ENCODE measurements at places on chromosomes 5 and 9.

DNA sequence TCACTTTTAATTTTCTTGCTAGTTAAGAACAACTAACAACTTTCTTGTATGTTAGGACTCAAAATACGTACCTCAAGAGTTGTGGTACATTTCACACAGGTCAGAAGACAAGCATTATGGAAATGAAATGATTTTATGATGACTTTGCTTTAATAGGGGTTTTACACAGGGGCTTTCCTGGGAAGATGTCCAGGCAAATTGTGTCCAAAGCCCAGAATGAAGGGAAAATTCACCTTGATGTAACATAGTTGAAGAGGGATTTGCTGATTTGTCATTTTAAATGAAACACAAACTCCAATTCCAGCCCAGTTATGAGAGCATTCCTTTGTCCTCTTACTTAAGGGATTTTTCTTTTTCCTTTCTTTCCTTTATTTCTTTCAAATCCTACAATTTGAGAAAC, 89.2 kb downstream of the ARL15 start:
- DNase-seq = no peak

DNA sequence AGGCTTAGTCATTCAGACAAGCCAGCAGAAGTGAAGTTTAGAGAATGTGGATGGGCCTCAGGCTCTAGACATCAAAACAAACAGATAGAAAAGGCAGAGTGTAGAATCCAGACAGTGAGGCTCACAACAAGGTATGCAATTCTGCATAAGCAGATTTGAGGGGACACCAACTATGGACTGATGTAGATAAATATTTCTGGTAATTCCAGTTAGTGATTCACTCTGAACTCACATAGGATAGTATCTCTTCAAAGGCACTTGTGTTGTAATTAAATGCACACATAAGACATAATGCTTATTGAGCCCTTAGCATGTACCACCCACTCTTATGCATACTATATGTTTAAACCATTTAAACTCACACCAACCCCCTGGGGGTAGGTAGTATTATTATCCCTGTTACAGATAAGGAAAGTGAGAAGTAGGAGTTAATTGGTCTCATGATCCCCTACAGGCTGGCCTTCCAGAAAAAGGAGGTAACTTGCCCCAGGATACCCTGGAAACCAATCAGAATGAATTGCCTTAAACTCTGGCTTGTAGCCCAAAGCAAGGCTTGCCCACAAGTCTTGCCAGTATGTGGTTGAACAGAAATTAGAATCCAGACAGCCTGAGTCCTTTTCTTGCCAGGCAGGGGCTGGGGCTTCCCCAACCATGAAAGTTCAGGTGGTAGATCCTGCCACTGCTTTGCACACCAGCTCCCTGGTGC, 39.5 kb upstream of the HSPB3 start:
- DNase-seq = no peak

- DNase-seq = no peak
These were observed 10.1 kb upstream of the SPATA24 start for GRCh38 chr5:139413963-139414362.

- DNase-seq = peak; percentile 64
These were observed at the start of gene C5orf63 for GRCh38 chr5:127072861-127073846. C5orf63 (minus strand) TSS chr5:127073502; CDS start chr5:127058995, 14,507 bp downstream.

DNA sequence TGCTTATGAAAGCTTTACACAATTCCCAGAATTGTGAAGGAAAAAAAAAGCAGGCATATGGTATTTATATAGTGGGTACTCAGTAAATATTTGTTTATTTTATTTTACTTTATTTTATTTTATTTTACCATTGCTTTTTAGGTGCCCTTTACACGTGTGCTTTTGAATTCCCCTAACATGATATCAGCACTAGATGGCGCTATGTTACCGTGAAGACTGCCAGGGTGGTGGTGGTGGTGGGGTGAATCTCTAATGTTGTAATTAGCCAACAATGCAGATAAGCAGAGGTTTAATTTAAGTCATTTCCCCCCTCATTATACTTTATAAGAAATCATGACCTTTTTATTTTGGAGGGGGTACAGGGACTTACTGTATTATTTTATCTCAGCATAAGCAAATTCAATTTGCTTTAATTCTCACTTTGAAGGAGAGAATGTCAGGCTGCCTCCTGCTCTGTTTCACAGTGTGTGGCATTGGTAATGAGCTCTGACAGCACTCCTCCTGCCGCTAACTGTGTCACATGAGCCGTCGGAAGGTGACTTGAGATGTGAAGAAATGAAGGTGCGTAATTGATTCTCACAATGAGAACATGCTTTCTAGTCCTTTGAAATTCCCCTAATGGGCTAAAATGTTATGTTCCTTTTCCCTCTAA, 165.6 kb downstream of the YTHDC2 start:
- DNase-seq = no peak

- DNase-seq = no peak
These were observed 102.0 kb downstream of the STK32A start for GRCh38 chr5:147336876-147337275.

DNA sequence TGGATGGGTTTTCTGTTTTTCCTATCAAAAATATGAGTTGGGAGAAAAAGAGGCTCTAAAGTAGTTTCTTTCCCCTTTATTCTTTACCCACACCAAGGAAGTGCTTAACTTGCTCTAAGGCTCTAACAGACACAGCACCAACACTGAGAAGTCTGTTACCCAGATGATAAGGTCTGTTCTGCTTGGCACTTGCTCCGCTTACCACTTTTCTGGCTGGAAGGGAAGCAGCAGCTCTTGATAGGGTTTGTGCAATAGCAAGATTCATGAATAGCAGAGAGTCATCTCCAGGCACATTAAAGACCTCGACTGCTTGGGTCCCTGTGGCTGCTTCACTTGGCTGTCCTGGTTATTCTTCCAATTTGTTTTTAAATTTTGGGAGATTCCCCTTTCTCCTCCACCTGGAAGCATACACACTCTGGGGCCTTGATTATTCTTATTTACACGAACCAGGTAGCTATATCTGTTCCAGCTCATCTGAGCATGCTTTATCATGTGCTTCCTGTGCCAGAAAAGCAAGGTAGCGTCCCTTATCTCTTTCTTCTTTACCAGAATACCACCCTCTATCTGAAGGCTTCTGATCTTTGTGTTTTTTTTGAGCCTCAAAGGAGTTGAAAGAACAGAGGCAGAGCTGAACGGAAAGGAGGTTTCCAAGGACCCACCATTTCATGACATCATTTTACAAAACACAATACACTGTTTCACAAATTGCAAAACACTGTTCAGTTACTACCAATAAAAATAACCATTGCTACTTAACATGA, 24.8 kb downstream of the PPP3R2 start:
- no peak for DNase-seq

DNA sequence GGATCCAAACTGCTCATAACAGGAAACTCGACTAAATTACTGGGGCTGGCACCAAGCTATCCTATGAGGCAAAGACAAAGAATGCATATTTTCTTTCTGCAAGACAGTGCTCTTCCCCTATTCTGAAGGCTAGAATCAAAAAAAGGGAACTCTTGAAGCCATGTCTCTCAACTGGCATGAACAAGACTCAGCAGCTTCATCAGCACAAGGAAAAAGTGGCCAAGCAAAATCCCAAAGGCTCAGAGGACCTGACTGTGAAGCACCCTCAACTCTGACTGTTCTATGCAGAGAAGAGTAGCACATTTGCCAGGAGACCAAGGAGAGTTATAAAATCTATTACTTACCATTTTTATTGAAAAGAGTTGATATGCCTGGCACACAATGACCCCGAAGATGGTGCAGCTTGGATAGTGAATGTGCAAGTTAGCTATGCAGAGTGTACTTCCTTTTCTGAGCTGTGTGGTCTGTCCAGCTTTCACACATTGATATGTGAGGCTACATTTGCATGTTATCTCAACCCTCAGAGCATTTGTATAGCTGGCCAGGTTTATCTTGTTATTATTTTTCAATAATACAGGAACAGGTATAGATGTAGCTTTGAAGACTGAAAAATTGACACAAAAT, 51.0 kb upstream of the FYB1 start:
- DNase-seq = no peak

GRCh38 chr5:148843510-148844318, 17.3 kb downstream of the ADRB2 start:
- no peak for DNase-seq

- no peak for DNase-seq
These were observed 107.4 kb downstream of the LHFPL2 start for GRCh38 chr5:78541086-78541654.

- no peak for DNase-seq
These were observed 6.4 kb upstream of the CFAP90 start for GRCh38 chr5:7857361-7857760.

- no peak for DNase-seq
These were observed 30.9 kb downstream of the RHOBTB3 start for GRCh38 chr5:95761771-95762651.

GRCh38 chr5:115243412-115243811, 19.3 kb downstream of the PGGT1B start:
- DNase-seq = no peak

GRCh38 chr5:120413686-120414085, 50.4 kb upstream of the PRR16 start:
- no peak for DNase-seq

GRCh38 chr9:72805238-72805637, 147.6 kb downstream of the ALDH1A1 start:
- DNase-seq = no peak

- DNase-seq = no peak
These were observed 152.9 kb upstream of the PITX1 start for GRCh38 chr5:135186662-135187522.

- no peak for DNase-seq
These were observed 89.6 kb downstream of the PRDM6 start for GRCh38 chr5:123178683-123179082.

DNA sequence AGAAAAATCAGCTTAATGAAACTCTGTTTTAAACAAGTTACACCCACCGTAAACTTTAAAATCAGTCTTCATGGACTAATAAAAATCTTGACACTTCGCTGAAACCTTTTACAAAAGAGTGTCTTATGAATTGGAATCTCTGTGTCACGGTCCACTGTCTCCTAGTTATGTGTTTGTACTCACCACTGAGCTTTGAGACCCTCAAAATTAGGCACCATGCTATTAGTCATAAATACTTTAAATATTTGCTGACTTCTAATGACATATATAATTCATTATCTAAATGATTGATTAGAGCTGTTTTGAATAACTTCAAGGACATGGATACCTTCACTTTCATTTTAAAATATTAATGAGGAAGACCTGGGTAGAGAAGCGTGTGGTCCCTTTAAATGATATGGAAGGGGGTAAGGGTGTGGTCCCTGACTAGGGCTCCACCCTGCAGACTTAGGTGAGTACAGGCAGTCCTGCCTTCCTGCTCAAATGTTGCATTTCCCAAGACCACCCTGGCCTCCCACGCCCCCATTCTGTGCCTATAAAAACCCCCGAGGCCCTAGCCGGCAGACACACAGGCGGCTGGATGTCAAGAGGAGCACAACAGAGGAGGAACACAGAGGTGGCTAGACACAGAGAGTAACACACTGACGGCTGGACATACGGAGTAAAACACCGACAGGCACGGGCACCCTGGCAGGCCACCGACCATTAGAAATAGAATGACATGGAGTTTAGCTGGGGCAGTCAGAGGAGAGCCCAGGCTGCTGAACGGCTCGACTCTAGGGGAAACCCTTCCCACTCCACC, 179.0 kb upstream of the CDH9 start:
- DNase-seq = no peak

- DNase-seq = no peak
These were observed 4.7 kb upstream of the PANK3 start for GRCh38 chr5:168583742-168584482.

GRCh38 chr5:97454015-97454414, 271.0 kb upstream of the RIOK2 start:
- no peak for DNase-seq

GRCh38 chr5:180296771-180297170, 4.9 kb upstream of the MAPK9 start:
- DNase-seq = no peak

DNA sequence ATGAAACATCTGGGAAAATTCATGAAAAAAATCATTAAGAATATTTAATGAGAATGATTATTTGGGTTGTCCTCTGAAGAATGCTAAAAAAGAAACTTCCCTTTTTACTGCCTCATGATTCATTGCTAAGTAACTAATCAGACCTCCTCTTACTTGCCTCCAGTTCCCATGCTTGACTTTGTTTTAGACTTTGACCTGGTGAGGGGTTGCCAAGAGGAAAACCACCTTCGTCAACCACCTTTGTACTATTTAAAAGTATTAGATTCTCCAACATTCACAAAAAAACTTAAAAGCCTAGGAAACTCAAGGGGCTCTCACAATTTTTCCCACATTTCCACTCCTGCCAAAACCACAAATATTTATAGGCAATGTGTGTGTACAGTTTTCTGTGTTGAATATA, 115.2 kb upstream of the ST8SIA4 start:
- no peak for DNase-seq

DNA sequence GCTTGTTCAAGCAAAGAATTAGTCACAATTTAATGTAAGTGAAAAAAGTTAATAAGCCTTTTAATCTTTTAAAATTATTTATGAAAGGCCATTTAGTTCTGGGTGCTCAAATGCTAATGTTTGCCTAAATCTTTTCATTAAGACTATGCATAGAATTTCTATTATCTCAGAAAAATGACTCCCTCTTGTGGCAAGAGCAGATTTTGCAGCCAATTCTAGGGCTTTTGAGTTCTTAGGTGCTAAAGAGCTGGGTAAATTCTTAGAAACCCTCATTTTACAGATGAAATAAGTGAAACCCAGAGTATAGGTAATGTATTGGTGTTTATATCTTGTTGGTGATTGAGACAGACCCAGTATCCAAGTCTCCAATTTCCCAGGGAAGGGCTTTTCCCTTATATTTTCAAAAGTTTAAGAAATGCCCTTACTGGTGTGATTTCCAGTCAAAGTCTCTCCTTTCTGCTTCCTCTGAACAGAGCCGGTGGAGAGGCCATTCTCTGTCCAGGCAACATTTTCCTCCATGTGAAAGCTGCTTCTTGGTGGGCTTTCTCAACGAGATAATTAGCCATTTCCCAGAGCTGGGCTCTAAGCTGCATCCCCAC, 24.1 kb upstream of the PCSK5 start:
- DNase-seq = peak; percentile 43

GRCh38 chr9:121098567-121099198, 23.9 kb downstream of the CNTRL start:
- no peak for DNase-seq

DNA sequence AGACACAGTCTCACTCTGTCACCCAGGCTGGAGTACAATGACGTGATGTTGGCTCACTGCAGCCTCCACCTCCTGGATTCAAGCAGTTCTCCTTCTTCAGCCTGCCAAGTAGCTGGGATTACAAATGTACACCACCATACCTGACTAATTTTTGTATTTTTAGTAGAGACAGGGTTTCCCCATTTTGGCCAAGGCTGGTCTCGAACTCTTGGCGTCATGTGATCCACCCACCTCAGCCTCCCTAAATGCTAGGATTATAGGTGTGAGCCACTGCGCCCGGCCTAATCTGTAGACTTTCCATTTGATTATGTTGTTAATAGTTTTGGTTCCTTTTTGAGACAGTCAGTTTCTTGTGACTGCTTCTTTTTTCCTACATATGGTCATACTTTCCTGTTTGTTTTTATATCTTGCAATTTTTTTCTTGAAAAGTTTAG, 31.0 kb downstream of the MTREX start:
- no peak for DNase-seq

DNA sequence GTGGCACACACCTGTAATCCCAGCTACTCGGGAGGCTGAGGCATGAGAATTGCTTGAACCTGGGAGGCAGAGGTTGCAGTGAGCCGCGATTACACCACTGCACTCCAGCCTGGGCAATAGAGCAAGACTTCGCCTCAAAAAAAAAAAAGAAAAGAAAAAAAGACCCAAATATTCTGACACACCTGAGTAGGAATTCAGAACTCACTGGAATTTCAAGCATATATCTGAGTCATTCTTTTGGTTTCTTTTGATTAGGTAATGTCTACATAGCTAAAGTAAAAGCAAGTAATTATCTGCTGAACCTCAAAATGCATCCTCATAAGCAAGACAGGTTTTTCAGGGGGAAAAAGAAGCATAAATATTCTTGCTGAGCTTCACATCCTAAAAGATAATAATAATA, 35.9 kb downstream of the ANKRD31 start:
- no peak for DNase-seq

All from activated CD8-positive, alpha-beta memory T cell treated with anti-CD3 and anti-CD28 coated beads, Interleukin-2, amount 50 U/mL, for 4 hours (primary cell).